C1 segment of cervical spinal cord (tissue), 14 donors: ENCODE measurements at places on chromosomes 12 and 14.

GRCh38 chr14:22689199-22689598 lies 45.0 kb upstream of the OR6J1 start:
- no peak for DNase-seq

GRCh38 chr12:81758421-81759189 lies 545 bp downstream of the PPFIA2 start:
- peak; percentile 78 for DNase-seq

- no peak for DNase-seq
Measured at GRCh38 chr14:105430565-105430964, 10.9 kb downstream of the MTA1 start.

DNA sequence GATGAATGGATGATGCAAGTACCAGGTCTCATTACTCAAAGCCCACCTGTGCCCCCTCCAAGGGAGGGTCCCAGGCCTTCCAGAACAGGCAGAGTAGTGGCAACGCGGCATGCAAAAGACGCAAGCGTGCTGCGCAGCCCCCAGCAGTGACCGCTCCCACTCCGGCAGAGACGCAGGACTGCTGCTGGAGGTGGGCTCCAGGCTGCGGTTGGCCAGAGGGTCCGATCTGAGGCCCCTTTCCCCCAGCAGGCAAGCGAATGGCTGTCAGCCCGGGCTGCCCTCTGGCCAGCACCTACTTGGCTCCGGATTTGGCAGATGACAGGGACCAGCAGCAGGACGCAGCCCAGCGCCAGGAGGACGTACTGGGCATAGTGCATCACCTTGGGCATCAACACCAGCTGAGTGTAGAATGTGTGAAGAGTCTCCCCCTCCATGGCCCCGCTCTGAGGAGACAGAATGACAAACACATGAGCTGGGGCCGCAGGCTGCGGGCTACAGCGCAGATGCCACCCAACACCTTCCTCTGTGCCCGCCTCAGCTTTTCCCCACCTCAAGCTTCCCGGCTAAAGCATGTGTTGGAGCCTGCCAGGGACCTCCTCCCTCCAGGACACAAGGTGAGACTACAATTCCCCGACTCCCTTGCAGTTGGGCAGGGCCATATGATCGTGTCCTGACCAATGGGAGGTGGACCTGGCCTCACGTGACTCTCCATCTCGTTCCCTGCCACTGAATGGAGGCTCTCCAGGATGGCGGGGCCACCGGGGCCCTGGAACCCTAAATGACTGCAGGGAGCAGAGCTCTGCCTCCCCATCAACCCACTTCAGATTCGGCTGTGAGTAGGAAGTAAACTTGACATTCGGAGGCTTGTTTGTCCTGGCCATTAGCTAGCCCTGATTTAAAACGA lies 77.4 kb downstream of the SCARB1 start:
- DNase-seq = peak; percentile 61

DNA sequence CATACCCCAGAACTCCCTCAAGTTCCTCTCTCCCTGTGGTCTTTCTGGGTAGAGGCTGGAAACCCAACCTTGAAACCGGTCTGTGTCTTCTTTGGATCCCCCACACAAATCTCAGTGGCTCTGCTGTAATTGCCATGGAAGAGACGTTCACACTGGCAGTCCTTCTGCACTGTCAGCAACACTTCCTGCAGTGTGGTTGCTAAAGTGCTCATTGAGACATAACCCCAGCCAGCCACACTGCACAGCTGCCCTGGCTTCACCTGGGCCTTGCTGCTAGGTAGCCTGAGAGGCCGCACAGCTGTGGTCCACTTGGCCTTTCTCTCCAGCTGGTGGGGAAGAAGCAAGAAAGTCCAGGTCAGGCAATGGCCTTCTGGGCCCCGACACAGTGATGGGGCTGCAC lies 2.4 kb downstream of the GZMH start:
- DNase-seq = no peak

- DNase-seq = no peak
Measured at GRCh38 chr14:105049753-105050550, 15.3 kb downstream of the GPR132 start.

DNA sequence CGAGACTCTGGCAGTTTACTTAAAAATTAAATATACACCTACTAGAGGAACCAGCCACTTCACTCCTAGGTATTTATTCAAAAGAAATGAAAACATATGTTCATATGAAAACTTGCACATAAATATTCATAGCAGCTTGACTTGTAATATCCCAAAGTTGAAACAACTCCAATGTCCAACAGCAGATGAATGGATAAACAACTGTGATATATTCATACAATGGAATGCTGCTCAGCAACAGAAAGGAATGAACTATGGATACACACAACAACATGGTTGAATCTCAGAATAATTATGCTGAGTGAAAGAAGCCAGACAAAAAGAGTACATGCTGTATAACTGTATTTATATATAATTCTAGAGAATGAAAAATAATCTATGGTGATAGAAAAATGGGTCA lies 53.4 kb upstream of the DACT1 start:
- DNase-seq = no peak

- DNase-seq = no peak
Measured at GRCh38 chr12:38586789-38587188, 270.2 kb downstream of the ALG10B start.

DNA sequence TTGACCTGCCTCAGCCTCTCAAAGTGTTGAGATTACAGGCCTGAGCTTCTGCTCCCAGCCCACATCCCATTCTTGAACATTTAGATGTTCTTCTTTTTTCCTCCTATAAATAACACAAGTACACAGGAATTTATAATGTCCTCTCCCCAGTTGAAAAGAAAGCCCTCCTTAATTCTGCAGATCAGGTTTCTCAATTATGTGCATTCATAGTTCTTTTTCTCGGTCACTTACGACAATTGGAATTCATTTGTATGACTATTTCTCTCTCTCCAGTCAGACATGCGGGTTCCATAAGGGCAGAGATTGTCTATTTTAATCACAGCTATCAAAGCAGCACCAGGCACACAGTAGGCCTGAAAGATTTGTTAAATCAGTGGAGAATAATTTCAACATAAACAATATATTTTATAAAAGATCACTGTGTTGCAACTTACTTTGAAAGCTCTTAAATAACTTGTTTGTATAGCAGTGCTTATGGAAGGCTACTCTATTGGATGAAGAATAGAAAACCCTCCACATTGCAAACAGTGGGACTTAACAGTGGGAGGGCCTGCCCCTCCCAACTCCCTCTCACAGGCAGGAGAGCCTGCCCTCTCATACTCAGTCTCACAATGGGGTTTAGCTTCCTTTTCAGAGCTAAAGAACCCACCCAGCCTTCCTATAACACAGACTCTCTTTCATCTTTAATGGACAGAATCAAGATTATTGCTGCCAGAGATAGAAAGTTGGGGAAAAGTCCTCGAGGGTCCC lies 84.1 kb upstream of the TRAF3 start:
- DNase-seq = no peak

DNA sequence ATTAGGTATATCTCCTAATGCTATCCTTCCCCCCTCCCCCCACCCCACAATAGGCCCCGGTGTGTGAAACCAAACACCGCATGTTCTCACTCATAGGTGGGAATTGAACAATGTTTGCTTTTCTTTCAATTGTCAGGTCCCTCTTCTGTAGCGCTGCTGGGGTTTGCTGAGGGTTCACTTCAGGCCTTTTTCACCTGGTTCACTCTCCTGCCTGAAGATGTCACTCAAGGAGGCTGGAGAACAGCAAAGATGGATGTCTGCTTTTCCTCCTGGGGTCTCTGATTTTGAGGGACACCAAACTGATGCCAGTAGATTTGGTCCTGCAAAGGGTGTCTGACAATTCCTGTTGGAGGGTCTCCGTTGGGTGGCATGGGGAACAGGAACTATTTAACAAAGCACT lies 35.8 kb downstream of the KLRK1 start:
- no peak for DNase-seq

DNA sequence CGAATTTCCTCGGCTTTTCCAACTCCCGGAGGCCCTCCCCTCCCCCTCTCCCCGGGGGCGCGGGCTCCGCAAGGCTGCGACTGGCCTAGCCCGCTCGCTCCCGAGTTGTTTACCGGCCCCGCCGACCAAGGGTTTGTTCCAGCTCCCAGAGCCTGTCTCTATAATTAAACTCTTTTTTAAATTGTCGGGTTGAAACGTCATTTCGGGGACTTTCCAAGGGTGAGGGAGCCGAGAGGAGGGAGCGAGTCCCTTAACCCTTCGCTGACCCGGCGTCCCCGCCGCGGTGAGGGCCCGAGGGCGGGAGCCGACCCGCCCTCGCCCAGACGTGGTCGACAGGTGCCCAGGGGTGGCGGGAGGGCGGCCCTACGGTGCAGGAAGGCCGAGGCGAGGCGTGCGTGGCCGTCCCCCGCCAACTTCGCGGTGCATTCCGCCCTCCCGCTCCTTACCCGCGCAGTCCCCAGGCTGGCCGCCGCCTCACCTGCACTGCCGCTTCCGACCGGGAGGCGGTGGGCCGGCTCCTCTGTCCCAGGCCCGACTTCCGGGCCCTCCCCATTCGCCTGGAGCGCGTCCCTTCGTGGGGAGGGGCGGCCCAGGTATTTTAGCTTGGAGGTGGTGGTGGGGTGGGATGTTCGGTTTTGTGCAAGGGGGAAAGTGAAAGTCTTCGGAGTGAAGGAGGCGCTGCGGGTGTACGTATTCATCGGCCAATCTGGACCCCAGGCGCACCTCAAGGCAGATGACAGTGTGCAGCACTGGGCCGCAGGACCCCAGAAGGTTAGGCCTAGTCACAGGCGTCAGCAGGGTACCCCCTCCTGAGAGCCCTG lies 2.9 kb upstream of the ZFP36L1 start:
- DNase-seq = no peak

DNA sequence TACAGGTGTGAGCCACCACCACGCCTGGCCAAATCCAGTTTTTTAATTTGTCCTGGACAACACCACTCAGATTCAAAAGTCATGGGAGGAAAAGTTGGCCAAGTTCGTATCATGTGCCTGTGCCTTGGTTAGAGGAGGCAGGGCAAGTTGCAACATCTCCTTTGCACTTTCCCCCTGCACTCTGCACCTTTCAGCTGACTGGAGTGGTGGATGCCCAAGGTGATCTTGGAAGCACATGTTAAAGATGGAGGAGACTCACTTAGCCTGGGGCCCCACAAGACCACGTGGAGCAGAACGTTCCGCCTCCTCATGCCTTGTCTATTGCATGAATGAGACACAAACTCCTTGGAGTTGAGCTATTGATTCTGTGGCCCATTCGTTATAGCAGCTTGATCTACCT lies 82.1 kb upstream of the FZD10 start:
- no peak for DNase-seq

DNA sequence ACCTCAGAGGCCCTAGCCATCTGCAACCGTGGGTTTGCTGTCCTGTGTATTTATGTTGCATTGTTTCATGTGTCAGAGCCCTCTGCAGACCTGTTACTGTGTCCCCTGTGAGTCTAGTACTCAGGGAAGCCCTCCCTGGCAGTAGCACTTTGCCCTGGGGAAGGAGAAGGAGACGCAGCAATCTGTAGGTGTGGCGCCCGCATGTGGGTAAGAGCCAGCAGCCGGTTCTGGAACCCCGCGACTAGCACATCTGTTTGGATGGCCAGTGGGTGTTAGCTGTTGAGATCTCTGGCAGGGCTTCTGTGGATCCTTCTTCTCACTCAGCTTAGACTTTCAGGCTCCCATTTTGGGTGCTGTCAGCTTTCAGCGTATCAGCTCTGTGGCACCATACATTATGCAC lies 57.0 kb downstream of the TECPR2 start:
- DNase-seq = no peak

GRCh38 chr14:93007225-93007997 lies 84.5 kb downstream of the CHGA start:
- no peak for DNase-seq

- no peak for DNase-seq
Measured at GRCh38 chr14:74231784-74232183, 7.5 kb upstream of the VSX2 start.

GRCh38 chr12:6038160-6038559 lies 86.3 kb downstream of the VWF start:
- no peak for DNase-seq

DNA sequence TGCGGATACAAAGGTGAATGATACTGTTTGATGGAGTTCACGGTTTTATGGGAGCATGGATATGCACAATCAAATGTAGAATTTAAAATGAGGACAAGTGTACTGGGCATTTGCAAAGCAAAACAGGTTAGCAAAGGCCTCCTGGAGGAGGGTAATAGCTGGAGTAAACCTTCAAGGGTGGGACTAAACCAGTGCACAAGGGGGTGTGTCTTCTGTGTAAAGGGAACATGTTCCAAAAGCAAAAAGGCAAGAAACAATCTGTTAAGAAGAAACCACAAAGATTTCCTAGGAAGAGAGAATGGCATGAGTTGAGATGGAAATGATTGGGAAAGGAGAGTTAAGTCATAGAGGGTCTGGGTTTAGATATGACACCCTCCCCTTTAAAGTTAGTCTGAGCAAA lies 109.2 kb upstream of the SLCO1C1 start:
- DNase-seq = no peak

GRCh38 chr12:58576916-58577315 lies 343.4 kb downstream of the LRIG3 start:
- no peak for DNase-seq

- DNase-seq = no peak
Measured at GRCh38 chr12:111643427-111643826, 42.3 kb downstream of the BRAP start.

DNA sequence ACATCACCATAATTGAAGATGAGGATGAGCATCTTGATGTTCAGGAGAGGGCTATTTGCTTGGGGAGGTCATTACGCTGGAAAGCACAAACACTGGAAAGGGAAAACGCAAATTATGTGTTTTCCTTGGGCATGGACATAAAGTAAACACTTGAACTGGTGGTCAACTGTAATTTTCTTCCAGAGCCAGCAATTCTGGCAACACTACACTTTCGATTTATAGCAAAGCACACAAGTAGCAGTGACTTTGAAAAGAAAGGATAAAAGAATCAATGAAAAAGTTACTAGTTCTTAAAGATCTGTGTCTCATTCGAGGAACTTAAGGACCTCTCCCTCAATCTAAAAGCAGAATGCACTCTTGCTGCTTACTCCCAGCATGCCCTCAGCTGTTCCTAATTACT lies 2.2 kb downstream of the CLEC14A start:
- DNase-seq = no peak

DNA sequence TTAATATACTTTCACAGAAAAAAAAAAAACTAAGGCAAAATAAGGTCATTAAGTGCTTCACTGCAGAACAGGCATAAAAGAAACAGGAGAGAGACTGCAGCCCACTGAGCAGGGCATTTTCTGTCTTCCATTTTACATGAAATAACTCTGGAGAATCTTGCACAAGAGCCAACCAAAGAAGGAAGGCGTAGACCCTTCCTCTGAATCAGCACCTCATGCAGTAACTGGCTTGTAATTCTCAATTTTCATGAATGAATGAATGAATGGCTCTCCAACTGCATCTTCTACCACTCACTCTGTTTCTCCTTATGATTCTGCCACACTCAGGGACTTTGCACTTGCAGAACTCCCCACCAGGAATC lies 102.0 kb upstream of the PPM1H start:
- DNase-seq = no peak

- no peak for DNase-seq
Measured at GRCh38 chr14:70871863-70872677, 35.2 kb upstream of the PCNX1 start.

DNA sequence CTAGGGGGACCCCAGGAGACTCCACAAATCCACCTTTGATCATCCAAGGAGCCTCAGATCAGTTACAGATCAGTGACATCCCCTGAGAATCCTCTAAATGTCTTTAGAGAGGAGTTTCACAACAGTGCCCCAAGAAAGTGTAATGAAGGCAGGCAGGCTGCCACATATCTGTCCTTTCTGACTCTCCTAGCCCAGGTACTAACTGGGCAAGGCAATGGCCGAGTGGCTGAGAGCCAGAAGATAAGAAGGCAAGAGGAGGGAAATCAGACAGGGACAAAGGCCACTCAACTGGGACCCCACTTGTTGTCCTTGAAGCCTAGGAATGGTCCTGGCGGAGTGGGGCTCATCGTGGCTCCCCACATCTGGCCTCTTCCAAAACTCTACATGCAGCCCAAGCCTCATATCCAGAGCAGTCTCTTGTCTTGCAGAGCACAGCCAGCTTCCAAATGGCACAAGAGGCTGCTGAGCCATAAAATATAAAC lies 11.6 kb downstream of the ACTN1 start:
- DNase-seq = no peak
